Foreskin melanocyte (primary cell): ENCODE measurements at places on chromosomes 13 and 19.

- DNase-seq, result no peak
Measured at GRCh38 chr19:14150770-14151661, 14.6 kb upstream of the ASF1B start.

GRCh38 chr19:12611361-12611699 is 610 bp downstream of the ZNF791 start:
- DNase-seq, result peak; percentile 61

- no peak for DNase-seq
Measured at GRCh38 chr13:90760639-90761038, 586.8 kb upstream of the MIR17HG start.

DNA sequence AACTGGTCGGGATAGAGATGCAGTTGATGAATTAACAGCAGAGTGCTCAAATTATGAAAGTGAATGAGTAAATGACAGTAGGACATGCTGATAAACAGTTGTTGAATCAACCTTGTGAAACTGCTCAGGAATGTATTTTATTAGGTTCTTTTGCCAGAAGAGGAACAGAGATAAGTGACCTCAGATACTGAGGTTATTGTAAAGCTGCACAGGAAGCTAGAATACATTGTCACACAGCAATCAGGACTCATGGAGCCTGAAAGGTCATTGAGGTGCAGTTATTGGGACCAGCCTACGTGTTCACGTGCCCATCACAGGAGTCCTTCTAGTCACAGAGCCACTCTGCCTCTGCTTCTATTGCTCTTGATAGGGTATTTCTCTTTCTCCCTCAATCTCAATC is 47.5 kb upstream of the MED4 start:
- DNase-seq, result no peak

- peak; percentile 17 for DNase-seq
Measured at GRCh38 chr19:29966588-29967249, 24.7 kb downstream of the URI1 start.

GRCh38 chr19:43623889-43624670 is 4.7 kb upstream of the ZNF428 start:
- DNase-seq, result no peak

DNA sequence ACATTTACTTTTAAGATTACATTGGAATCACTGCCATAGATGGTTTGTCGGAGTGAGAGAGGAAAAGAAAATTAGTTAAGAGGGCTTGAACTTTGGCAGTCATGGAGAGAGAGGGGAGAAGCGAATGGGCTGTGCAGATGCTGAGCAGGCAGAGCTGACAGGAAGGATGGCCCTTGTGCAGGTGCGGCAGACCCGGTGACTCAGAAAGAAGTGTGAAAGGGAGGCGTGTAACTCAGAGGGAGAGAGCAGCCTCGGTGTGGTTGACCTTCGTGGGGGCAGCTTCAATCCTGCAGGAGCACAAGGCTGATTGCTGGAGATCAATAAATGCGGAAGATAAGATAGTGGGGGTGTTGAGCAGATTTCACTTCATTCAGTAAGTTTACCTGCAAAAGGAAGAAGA is 76.9 kb downstream of the TNFSF13B start:
- no peak for DNase-seq

GRCh38 chr13:52850396-52851136 is 2.1 kb upstream of the PCDH8 start:
- DNase-seq, result peak; percentile 54

GRCh38 chr19:19997656-19998268 is 41.5 kb downstream of the ZNF682 start:
- no peak for DNase-seq

DNA sequence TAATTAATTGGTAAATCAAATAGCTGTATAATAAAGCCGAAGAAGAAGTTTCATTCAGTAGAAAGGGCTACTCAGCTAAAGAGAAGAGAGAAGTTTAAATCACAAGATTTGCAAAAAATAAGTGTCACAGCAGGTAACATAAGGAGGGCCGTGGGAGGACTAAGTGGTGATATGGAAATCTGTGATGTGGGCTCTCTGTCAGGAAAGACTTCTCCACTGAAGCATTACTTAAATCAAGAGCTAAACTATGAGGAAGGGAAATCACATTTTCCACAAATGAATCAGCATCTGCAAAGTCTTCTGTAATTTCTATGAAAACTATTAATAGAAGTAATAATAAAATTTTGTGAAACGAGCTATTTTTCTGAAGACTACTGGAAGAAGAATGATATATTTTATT is 153.8 kb downstream of the PCDH9 start:
- no peak for DNase-seq

GRCh38 chr13:24039621-24040475 is 120.7 kb upstream of the SPATA13 start:
- DNase-seq, result peak; percentile 55

DNA sequence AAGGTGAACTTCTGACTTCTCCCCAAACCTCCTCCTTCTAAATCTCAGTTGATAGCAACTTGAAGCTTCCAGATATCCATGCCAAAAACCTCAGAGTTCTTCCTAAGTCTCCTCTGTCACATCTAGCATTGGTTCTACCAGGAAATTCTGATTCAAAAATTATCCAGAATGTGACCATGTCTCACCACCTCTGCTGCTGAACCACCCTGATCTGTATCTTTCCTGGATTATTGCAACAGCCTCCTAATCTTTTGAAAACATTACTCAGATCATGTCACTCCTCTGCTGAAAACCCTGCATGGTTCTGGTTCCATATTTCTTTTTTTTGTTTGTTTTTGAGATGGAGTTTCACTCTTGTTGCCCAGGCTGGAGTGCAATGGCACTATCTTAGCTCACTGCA is 78.7 kb upstream of the TNFSF11 start:
- no peak for DNase-seq

- no peak for DNase-seq
Measured at GRCh38 chr19:1754636-1755466, 1.5 kb downstream of the ONECUT3 start.

DNA sequence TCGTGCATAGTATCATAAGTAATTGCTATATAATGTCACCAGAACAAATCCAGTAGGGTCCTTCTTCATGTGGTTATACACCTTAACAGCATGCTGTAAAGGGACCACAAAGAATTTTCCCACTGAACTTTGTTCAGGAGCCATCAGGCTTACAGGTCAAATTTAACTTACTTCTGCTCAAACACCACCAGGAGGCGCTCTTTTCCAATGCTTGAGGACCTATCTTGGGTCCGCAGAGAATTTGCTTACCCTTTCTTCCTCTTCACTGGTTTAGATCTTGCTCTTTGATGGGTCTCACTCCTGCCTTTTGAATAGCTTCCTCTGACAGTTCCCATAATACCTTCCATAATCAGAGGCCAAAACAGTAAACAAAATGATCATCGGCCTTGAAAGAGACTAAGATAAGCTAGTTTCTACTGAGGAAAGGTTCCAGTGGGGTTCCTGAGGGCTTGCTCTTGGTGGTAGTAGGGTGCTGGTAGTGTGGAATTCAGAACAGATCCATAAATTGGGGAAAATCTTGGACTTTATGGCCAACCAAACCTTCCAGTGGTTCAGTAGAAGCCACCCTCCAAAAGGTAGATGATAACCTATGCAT is 37.4 kb downstream of the SCGB2B2 start:
- DNase-seq, result peak; percentile 27

DNA sequence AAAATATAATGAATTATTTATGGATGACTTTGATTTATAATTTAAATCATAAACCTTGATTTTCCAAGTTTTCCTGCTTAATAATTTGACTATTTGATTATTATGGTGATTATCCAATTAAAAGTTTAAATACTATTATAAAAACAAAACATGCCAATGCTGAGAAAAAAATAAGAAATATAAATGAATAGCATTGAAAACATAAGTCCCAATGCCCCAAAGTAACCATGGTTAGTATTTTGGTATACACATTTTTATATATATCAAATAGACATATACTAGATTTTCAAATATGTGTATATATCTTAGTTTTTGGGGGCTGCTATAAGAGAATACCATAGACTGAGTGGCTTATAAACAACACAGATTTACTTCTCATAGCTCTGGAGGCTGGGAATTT is 108.3 kb downstream of the GPC5 start:
- DNase-seq, result no peak

- DNase-seq, result peak; percentile 68
Measured at GRCh38 chr13:113785051-113786010, 26.3 kb downstream of the TMEM255B start.

DNA sequence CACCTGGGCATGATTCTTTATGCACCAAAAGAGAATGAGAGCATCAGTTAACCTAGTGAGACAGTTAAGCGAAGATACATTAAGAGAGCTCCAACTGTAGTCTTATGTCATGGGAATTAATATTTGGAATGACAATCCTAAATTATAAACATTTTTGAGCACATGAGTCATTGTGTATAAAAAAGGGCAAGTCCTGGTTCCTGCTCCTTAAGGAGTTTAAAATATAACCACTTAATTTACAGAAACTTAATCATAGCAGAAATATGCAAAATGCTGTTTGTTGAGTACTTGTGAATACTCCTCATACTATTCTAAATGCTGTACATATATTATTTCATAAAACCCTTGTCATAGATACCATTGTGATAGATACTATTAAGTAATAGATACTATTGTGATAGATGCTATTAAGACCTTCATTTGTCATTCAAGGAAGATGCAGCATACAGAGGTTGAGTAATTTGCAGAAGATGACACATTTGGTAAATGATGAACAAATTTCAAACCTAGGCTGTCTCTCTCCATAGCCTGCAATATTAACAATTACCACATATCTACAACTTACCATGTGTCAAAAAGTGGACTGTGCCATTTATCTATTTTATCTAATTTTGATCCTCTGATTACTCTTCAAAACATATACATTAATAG is 301.0 kb downstream of the TBC1D4 start:
- no peak for DNase-seq
